ENCODE measurements at places on chromosomes 5 and 9.

DNA sequence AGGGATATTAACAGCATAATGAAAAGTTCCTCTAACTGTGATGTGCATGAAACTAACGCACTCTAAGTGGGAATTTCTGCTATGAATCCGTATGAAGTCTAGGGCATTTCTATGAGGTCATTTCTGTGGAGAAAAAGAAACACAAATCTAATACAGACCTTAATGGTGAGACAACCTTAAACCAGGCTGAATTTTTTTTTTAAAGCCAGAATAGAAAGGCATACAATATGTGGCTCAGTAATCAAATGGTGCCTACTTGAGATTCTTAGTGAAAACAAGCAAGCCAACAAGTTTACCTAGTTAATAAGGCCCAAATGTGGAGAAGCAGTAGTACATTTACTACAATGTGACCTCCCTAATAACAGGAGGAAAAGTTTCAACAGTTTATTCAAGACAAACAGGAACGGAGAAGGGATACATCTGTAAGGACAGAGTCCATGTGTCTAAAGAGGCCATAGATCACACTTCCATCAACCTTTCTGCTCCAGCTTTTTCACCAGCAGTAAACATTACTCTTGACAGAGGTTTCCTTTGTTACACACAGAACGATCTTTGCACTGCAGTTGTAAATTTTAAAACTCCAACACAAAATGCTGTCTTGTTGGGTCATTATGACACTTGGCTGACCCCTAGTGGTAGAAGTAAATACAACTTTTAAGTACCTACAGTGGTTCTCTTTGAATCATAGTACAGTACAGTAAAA, 26.2 kb downstream of the CARNMT1 start:
- peak; percentile 40 for DNase-seq

DNA sequence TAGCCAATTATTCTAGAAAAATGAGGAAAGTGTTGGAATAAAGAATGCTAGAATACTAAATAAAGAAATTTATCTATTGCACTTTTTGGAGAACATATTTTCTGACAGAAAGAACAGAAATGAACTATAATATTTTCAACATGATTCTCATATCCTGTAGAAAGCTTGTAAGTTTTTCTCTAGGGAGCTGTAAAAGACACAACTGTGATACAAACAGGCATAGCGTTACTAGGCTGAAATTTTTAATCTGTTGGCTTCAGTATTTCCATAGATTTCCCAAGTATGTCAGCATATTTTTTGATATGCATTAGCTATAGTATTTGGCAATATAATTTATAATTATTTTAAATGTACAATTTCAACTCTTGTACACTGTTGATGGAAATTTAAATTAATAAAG, 31.3 kb downstream of the ANXA1 start:
- DNase-seq, result no peak

GRCh38 chr9:111752455-111752854, 42.3 kb downstream of the SHOC1 start:
- no peak for DNase-seq

DNA sequence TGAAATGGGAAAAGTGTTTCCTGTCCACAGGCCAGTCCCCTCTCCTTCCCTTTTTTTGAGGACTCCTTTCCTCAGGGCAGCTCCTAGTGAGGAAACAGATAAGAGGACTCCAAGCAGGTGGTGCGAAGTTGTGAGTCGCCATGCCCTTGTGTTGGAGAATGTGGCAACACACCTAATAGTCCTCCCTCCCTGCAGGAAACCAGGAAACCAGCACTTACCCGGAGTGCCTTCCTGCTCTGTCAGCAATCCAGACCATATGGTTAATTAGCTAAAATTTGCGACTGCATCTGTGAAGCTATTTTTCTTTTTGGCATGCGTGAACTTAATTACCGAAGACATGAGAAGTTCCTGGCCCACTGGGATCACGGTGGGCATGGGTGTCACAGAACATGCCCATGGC, 69.9 kb downstream of the TRIM32 start:
- no peak for DNase-seq

DNA sequence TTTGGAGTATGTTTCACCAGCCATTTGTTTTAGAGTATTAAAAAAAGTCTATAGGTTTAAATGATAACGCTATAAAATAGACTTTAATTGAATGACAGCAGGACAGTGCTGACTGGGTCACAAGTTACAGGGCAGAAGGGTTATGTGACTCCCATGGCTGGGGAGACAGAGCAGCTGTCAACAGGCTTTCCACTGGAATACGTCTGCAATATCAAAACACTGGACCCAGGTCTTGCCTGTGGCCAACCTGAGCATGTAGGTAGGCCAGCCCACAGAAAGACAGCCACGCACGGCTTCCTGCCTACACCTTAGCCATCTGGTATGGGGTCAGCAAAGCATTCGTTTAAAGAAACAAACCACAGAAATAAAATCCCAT, 80.7 kb downstream of the OTULIN start:
- DNase-seq, result no peak

DNA sequence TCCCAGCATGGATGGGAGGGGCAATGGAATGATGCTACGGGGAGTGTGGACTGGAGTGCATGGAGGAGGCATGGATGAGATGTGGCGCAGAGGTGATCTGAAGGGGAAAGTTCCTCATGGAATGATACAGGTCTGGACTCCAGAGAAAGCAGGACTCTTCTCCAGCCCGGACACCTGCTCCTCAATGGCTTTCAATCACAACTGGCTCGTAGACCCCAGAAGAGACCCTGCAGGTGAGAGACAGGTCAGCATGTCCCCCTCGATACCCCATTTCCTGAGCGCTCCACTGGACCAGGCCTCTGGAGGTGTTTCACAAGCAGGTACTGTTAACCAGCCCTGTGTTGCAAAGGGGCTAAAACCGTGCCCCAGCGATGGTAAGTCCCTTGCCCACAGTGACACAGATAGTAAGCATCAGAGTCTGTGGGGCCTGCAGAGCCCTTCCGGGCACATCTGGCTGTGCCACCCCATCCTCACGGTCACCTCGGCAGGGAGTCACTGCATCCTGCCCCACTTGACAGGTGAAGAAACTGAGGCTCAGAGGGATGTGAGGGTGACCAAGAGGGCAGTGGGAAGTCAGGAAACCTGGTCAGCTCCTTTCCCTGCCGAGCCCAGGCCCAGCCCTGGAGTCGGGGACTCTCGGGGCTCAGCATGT, 5.5 kb upstream of the DPM2 start:
- DNase-seq, result no peak

GRCh38 chr9:75880618-75881017, 9.9 kb upstream of the PCSK5 start:
- DNase-seq, result no peak

DNA sequence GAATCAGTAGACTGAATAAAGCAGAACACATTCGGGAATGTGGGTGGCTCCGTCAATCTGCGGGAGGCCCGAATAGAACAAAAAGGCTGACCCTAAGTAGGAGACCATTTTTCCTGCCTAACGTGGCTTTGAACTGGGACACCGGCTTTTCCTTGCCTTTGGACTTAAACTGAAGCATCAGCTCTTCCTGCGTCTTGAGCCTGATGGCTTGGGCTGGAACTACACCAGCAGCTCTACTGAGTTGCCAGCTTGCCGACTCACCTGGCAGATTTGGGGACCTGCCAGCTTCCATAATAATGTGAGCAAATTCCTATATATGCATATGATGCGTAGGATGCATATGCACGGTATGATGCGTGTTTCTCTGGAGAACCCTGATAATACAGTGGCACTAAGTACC, 111.3 kb downstream of the DAPK1 start:
- no peak for DNase-seq

- DNase-seq, result no peak
Measured at GRCh38 chr9:26656003-26656870, 236.4 kb downstream of the CAAP1 start.

DNA sequence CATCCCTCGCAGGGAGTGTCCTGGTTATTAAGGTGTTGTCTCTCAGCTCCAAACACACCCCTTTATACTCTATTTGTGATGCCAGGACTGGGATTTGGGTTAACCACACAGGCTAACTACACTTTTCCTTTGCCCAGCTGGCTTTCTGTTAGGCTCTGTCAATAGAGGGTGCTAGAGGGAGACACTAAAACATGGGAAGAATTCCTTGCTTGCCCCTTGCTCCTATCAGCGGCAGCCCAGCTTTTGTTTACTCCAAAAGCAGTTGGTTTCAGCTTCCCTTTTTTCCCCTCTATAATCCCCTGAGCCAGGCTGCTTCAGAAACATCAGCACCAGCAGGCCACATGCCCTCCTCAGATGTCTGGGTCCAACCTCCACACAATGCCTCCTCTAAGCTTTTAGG, 297.1 kb downstream of the KCTD16 start:
- DNase-seq, result no peak

DNA sequence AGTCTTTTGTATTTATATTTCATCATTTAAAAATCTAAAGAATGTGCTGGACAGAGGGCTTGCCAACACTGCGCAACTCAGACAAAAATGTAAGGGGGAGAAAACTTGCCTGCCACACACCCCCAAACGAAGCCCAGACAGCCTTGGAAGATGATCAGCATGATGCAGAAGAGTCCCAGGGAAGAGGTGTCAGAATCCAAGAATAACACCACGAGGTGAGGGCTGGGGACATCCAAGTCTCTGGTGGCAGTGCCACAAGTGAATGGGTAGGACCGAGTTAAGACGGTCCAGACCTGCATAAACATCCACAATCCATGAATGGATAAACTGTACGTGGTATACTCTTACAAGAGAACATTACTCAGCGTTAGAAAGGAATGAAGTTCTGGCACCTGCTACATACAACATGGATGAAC, 10.4 kb downstream of the EPB41L4B start:
- no peak for DNase-seq

GRCh38 chr5:96426831-96427230, 6.2 kb downstream of the PCSK1 start:
- no peak for DNase-seq

DNA sequence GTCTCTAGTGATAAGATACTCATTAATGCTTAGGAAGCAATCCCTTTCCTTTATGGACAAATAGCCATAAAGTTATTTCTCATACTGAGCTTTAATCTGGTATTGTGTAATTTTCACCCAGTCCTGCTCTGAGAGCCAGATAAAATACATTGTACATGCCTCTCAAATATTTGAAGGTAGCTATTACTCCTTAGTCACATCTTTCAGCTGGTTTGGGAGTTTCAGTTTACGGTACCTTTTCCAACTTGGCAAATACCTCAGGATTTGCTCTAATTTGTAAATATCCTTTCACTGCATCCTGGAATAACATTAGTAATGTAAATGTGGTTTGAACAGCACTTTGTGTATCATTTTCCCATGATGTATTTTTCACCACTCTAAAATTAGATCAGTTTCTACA, 47.4 kb downstream of the ABHD17B start:
- no peak for DNase-seq

GRCh38 chr9:75455444-75455921, 367.2 kb downstream of the OSTF1 start:
- DNase-seq, result no peak

- DNase-seq, result no peak
Measured at GRCh38 chr5:11452852-11453251, 451.4 kb downstream of the CTNND2 start.

DNA sequence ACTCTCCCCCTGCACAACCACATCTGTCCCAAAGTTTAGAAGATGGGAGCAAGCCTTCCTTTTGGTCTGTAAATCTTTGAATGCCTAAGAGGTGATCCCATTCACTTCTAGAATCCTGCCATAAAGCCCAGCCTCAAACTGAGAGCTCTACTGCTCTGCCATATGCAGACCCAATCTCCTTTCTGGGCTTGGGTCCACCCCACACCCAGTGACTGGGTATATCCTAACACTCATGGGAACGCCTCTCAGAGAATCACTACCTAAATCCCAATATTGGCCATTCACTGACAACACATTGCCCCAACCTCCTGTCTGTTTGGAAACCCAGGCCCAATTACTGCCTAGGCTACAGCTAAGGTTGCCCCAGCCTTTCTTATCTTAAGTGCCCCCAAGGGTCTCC, 90.7 kb downstream of the MAMDC2 start:
- no peak for DNase-seq

- DNase-seq, result no peak
Measured at GRCh38 chr9:99905833-99906402, 536 bp upstream of the STX17 start.

DNA sequence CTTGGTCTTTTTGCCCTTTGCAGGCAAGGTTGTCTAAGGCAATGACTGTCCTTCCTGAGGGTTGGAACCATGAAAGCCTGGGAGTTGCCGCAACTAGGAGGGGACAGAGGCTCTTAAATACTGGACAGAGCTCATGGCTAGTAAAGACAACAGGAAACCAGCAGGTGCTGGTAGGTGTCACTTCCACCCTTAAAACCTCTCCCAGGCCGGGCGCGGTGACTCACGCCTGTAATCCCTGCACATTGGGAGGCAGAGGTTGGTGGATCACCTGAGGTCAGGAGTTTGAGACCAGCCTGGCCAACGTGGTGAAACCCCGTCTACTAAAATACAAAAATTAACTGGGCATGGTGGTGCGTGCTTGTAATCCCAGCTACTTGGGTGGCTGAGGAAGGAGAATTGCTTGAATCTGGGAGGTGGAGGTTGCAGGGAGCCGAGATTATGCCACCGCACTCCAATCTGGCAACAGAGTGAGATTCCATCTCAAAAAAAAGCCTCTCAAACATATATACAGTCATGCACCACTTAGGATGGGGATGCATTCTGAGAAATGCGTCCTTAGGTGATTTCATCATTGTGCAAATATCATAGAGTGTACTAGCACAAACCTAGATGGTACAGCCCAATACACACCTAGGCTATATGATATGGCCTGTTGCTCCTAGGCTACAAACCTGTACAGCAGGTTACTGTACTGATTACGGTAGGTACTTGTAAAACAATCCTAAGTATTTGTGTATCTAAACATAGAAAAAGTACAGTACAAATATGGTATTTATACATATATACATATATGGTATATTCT, 102.7 kb downstream of the HSPA4 start:
- no peak for DNase-seq

- peak; percentile 45 for DNase-seq
Measured at GRCh38 chr5:14258840-14259239, 115.7 kb downstream of the TRIO start.

- no peak for DNase-seq
Measured at GRCh38 chr9:95087659-95088242, 229.8 kb downstream of the FANCC start.

- no peak for DNase-seq
Measured at GRCh38 chr9:133116346-133117231, 4.5 kb downstream of the RALGDS start.

DNA sequence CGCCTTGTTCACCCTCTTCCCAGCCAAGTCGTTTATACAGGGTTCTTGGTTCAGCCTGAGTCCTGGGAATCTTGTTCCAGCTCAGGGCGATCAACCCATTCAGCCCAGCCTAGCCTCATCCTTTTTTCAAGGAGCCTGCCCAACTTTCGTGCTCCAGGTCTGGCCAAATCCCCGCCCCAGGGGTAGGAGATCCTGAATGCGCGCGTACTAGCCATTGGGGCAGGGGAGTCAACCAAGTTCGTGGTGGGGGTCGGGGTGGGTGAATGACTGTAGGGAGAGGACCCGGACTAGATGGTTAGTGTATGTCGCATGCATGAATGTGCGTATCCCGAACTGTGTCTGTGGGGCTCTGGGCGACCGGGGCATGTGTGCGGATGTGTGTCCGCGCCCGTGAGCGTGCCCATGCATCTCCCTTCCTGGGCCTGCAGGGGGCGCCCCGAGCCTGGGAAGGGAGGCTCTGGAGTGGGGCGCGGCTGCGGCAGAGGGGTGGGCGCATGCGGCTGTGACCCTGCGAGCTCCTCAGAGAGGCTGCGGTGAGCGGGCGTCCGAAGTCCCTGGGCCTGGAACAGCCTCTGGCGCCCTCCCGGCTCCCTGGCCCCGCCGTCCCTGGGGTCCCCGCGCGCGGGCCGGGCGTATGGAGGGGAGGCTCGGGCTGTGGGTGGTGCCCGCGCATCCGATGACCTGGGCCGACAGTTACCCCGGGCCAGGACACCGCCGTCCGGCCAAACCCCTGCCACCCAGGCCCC, 8.7 kb downstream of the CCL21 start:
- peak; percentile 84 for DNase-seq

Measured in GM13976 (cell line).